Activated naive CD8-positive, alpha-beta T cell treated with anti-CD3 and anti-CD28 coated beads for 36 hours (primary cell): ENCODE measurements at places on chromosomes 3 and 15. TPM values are rescaled to one million over a fixed set of nuclear protein-coding genes. Genes with fewer than 3 reads are reported as not detected.

- peak; percentile 66 for DNase-seq
Measured at GRCh38 chr15:88623061-88623460, 1.9 kb downstream of the AEN start.

DNA sequence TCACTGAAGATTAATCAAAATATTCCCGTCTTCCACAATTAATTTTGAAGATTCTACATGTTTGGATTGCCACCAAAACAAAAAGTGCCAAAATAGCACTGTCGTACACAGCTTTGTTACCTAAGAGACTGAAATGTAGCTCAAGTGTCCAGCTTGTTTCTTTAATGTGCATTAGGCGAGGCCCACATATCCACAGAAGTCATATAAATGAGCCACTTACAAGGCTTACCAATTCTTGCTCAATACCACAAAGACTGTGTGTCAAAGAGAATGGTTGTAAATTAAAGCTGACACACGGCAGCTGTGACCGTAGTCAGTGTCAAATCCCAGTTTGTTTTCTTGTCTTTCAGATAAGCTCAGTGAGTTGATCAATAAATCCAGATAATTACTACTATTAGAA lies 639.4 kb upstream of the TBL1XR1 start:
- no peak for DNase-seq

DNA sequence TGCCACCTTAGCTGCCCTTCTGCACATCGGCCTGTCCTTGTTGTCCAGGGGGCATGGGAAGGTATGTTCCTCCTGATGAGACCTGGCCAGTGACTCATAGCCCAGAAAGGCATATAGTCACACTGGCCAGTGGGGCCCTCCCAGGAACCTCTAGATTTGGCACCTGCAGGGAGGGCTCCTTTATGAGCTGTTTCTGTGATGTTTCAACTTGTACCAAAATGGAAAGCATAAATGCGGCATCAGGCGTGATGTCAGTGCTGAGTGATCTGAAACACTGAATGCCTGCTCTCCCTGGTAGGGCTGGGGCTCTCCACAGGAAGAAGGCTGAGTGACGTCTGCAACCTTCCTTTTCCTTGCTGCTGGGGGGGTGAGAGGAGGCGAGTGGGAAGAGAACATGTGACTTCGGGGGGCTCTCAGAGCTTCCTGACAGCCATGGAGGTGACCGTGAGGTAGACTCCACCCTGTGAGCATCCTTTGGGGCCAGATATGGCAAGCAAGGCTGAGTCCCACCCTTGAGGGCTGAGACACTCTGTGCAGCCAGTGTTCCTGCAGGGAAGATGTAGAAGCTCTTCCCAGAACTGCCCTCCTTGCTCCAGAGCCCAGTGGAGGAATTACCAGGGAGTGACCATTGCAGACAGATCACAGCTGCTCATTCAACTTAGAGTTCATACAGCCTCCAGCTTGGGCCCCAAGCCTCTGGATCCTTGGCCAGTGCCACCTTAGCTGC lies 37.1 kb upstream of the APEH start:
- no peak for DNase-seq

GRCh38 chr3:141241616-141242376 lies 10.2 kb downstream of the PXYLP1 start:
- DNase-seq, result no peak

DNA sequence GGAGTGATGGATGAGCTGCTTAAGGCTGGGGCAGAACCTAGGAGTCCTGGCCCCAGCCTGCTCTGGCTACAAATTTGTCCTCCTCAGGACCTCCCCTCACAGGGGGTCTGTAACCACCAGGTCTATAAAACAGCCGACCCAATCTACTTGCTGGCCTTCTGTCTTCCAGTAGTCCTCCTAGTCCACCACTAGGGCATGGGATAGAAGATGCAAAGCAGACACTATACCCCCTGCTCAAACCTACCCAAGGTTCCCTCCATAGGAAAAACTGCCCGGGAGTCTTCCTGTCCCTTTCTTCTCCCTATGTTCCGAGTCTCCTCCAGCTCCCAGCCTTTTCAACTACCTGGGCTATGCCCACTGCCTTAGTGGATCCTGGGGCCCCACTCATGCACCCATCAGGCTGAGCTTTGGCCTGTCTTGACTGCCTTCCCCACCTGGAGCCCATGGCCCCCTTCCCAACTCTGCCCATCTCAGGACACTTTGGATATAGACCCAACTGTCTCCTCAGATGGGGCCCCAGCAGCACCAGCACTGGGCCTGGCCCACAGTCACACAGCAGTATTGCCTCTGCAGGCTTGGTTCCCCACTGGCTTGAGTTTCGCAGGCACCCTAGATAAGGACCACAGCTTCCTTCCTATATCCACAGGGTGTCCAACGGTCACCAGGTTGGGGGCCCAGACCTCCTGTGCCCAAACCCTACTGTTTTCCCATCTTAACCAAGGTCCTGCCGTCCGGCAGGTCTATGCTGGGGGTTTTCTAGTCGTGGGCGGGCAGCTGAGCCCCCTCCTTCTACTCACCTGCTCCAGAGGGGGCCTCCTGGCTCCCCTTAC lies 1.1 kb downstream of the HYAL3 start:
- DNase-seq, result no peak

DNA sequence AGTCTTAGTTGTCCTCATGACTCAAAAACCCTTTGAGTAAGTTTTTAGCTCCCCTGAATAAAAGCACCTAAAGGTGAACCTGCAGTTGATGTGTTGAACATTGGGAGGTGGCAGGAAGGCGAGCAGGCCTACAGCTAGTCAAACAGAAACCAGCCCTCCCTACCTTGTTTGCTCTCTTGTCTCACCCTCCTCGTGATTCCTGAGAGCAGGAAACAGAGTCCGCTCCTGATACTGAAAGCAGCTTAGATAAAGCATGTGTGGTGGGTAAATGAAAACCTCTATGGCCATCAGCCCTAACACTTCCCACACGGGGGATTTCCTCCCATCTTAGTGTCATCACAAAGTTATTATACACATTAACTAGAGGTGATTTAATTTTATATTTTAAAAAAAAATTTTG lies 21.8 kb upstream of the CLDN18 start:
- DNase-seq, result peak; percentile 6

DNA sequence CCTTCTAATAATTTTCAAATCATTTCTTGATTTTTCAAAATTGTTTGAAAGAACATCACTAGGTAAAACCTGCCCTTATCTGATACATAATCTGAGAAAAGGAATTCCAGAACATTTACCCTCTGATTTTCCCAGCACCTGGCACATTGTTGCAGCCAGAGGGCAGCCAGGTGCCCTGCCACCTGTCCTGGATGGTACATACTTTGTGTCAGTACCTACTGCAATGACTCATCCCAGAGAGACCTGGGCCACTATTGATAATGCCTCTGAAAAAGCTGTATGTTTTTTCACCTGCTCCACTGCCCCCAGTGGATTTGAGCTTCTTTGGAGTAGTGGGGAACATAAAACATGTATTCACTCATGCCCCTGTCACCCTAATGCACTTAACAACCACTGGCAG lies 648.9 kb upstream of the GBE1 start:
- DNase-seq, result no peak

- DNase-seq, result no peak
Measured at GRCh38 chr15:95830281-95830680, 500.2 kb upstream of the NR2F2 start.

GRCh38 chr15:50181201-50181968 lies 611 bp upstream of the SLC27A2 start:
- no peak for DNase-seq

- no peak for DNase-seq
Measured at GRCh38 chr3:16506451-16506850, 7.0 kb downstream of the RFTN1 start.

CCR8 gene
- not detected for total RNA-seq

POTEB3 gene
- not detected for total RNA-seq

PLA2G4F gene
- total RNA-seq, result not detected

PLA1A gene
- total RNA-seq, result not detected

TM2D3 gene
- total RNA-seq, result 41.7 TPM

RPL4 gene
- total RNA-seq, result 4,670 TPM

RPS17 gene
- 2,631 TPM for total RNA-seq

ZNF770 gene
- 73.2 TPM for total RNA-seq

PRR20G gene
- not detected for total RNA-seq

TMEM41A gene
- 18.4 TPM for total RNA-seq
